ENCODE measurements at places on chromosomes 2 and 18.
A peak's percentile ranks its signal among the peaks of the same experiment; 100 is the strongest.

GRCh38 chr2:172465417-172466334 lies 38.3 kb downstream of the ITGA6 start:
- peak; percentile 87 for DNase-seq

- no peak for DNase-seq
Measured at GRCh38 chr18:75350512-75350839, 77.0 kb downstream of the SMIM21 start.

DNA sequence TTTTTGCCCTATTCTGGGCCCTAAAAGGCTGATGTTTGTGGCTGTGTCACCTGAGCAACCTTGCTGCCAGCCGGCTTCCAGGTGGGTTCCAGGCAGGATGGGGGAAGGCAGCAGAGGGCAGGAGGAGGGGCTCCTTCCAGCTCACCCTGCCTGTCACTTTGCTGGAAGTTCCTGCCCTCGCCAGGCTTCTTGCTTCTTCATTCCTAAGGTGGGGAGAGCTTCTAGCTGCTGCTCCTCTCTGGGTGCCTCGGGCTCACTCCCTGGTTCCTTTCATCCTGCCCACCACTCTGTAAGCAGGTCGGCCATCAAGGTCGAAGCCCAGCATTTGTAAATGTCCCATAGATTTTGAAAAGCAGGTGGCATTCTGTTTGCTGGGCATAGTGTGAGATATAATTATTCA lies 249.4 kb upstream of the HS6ST1 start:
- no peak for DNase-seq

- DNase-seq: no peak
Measured at GRCh38 chr2:68127358-68128242, 30.1 kb upstream of the PNO1 start.

DNA sequence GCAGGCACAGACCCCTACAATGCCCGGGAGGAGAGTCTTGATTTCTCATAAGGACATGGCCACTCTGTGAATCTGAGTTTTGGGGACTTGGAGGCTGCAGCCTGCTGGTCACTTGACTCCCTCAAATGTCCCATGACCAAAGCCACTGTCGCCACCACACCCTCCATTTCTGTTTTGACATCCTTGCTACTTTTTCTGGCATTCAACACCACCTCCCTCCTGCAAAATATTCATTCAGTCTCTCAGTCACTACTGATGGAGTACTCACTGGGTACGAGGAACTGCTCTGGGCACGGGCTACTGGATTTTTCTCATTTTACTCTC lies 208.6 kb upstream of the HAAO start:
- no peak for DNase-seq

DNA sequence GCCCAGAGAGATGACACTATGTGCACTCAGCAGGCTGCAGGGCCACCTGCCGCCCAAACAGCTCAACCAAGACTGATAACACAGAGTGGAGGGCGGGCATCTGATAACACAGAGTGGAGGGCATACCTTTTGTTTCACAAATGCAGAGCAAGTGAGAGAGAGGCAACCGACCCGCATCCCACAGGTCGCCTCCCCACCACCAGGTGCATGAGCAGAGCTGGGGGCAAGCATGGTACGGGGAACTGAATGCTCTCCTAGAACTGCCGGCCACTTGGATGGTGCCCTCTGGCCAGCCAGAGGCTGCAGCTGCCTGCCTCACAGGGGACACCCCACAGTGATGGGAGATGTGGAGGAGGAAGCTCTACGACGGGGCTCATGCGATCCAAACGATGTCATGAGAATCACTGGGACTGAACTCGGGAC lies 49.5 kb downstream of the ANO7 start:
- no peak for DNase-seq

- DNase-seq: no peak
Measured at GRCh38 chr2:216555274-216555673, 56.6 kb downstream of the RPL37A start.

DNA sequence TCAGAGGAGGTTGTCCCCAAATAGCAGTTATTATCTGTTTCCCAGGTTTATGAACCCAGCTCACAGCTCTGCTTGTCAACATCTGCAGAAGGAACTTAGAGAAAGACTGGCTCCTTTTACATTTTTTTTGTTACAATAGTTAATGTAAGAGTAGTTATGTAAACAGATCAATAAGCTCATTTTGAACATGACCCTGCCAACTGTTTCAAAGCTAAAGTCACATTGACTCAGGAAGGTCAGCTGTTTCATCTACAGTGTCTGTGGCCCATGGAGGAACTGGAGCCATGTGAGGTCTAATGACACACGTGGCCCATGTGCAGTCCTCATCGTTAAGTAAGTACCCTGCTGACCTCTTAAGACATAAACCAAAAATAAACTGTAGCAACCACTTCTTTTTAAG lies 97.1 kb downstream of the SH3RF3 start:
- no peak for DNase-seq

DNA sequence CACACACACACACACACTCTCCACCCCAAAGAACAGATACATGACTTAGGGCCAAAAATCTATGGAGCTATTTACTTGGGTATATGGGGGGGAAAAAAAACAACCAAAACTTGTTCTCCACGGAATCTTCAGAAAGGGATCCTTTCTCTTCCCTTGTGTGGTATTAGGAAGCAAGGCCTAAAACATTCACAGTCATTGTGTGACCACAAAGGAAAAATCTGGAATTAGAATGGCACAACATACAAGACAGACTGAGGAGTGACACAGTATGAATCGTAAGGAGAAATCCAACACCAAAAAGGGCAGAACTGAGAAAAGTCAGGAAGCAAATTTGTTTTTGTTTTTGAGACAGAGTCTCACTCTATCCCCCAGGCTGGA lies 70.3 kb downstream of the ASXL2 start:
- peak; percentile 19 for DNase-seq

- peak; percentile 77 for DNase-seq
Measured at GRCh38 chr2:25228848-25229278, 60.5 kb upstream of the POMC start.

DNA sequence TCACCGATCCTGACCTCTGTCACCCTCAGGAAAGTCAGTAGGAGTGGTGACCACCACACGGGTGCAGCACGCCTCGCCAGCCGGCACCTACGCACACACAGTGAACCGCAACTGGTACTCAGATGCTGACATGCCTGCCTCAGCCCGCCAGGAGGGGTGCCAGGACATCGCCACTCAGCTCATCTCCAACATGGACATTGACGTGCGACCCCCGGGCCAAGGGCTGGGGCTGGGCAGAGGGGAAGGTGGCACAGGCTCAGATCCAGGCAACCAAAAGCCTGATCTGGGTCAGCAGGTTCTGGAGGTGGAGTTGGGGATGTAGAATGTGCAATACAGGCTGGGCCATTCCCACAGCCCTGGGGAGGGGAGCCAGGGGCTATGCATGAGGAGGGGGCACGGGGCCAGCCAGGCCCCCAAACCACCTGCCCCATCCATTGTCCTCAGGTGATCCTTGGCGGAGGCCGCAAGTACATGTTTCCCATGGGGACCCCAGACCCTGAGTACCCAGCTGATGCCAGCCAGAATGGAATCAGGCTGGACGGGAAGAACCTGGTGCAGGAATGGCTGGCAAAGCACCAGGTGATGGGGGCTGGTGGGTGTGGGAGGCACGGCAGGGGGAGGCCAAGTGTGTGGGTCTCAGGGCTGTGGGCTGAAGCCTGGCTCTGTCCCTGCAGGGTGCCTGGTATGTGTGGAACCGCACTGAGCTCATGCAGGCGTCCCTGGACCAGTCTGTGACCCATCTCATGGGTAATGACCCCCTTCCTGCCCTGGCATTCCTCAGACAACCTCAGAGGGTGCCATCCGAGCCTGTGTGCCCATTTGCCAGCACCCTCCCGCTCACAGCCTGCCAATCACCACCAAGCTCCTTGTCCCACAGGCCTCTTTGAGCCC lies 1.4 kb downstream of the ALPI start:
- DNase-seq: no peak

DNA sequence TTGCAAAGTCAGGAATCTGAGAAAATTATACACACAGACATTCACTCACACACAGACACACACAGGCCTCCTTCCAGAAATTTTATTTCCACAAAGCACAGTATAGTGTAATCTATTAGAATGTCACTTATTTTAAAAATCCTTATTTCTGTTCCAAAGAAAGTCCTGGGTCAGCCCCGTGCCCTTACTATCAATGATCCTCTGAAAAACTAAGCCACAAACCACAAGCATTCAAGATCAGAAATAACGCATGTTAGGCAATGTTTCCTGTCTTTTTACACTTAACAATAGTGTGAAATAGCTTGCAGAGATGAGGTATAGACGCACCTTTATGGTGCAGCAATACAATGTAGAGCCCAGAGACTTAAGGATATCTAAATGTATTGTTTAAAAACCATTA lies 25.8 kb downstream of the TBC1D8 start:
- DNase-seq: peak; percentile 70

GRCh38 chr2:200733713-200734198 lies 78.0 kb upstream of the BZW1 start:
- DNase-seq: no peak

- DNase-seq: peak; percentile 55
Measured at GRCh38 chr2:102736410-102737409, 25.1 kb upstream of the TMEM182 start.

DNA sequence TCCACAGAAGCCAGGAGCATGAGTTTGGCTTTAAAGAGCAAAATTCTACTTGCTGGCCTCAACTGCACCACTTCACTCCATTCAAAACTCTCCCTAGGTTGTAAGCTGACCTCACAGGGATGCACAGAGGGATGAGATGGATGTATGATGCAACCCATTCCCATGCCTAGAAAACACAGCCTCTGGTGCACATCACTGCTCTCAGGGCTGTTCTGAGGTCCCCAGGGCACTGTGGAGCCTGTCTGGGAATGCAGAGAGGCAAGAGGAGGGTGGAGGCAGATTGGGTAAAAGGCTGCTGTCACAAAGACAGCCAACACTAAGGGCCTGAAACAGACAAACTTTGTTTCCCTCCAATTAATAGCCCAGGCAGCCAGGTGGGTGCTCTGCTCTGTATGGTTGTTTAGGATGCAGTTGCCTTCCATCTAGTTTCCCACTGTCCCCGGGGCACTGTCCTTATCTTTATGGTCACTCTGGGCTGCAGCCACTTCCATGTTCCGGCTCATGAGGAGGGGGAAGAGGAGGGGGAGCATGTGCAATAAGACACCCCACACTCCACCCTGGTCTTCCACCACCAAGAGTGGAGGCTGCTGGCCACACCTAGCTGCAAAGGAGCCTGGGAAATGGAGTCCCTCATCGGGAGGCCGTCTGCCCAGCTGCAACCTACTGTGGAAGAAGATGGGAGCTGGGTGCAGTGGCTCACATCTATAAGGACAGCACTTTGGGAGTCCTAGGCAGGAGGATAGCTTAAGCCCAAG lies 7.0 kb downstream of the GPR45 start:
- no peak for DNase-seq

- DNase-seq: no peak
Measured at GRCh38 chr2:78568782-78569373, 456.6 kb upstream of the REG3G start.

GRCh38 chr2:200307724-200308545 lies 1.4 kb downstream of the SPATS2L start:
- peak; percentile 71 for DNase-seq

- no peak for DNase-seq
Measured at GRCh38 chr2:186761814-186762213, 68.0 kb downstream of the FAM171B start.

DNA sequence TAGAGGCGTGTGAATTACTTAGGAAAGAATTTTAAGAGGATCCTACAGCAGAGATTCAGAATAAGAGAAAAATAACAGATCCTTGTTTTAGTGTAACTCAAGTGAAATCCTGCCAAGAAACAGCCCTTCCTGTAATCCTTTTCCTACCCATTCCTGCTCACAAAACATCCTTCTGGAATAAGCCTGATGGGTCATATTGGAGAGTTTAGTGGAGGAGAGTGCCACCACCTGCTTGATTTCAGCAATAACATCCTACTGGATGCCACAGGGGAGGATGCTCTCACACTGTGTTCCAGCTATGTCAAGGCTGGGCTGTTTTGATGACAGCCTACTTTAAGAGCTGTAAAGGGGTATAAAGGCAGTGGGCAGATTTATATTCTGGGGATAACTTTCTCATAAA lies 54.8 kb upstream of the CCDC178 start:
- DNase-seq: peak; percentile 16

GRCh38 chr2:54457323-54458023 lies 1.3 kb downstream of the SPTBN1 start:
- DNase-seq: peak; percentile 22

DNA sequence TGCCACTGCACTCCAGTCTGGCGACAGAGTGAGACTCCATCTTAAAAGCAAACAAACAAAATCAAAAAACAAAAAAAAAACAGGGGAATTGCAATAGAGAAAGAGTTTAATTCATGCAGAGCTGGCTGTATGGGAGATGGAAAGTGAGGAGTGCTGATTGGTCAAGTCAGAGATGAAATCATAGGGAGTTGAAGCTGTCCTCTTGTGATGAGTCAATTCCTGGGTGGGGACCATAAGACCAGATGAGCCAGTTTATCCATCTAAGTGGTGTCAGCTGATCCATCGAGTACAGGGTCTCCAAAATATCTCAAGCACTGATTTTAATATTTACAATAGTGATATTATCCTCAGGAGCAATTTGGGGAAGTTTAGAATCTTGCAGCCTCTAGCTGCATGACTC lies 45.3 kb downstream of the FRZB start:
- DNase-seq: peak; percentile 19

GRCh38 chr2:224650815-224651439 lies 65.2 kb downstream of the CCDC195 start:
- peak; percentile 37 for DNase-seq

DNA sequence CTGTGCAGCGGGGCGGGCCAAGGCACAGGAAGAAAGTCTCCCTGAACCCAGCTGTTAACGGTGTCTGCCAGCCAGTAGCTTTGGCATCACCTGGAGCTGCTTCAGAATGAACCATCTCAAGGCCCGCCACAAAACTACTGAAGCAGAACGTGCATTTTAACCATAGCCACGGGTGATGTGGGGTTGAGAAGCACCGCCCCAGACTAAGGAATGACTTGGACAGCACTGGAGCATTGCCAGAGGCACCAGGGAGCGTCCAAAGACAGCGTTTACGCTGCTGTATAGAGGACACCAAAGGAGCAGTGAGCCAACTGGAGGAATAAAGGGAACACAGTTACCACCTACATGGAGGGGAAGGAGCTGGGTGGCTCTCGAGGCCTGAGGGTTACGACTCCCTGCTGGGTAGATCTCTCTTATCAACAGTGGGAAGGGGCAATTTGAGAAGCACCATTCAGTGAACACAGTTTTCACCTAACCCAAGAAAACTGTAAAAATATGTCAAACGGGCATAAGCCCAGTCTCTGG lies 28.4 kb upstream of the LONRF2 start:
- DNase-seq: no peak

- no peak for DNase-seq
Measured at GRCh38 chr2:187051350-187051749, 202.4 kb upstream of the ZSWIM2 start.

GRCh38 chr2:133167990-133168389 lies 400.3 kb downstream of the NCKAP5 start:
- no peak for DNase-seq

GRCh38 chr18:31998880-31999412 lies 19.7 kb upstream of the RNF125 start:
- no peak for DNase-seq

- no peak for DNase-seq
Measured at GRCh38 chr2:226443112-226443511, 356.5 kb downstream of the IRS1 start.

- DNase-seq: no peak
Measured at GRCh38 chr2:8193686-8194615, 487.9 kb upstream of the ID2 start.

GRCh38 chr2:239918749-239919148 lies 106.4 kb downstream of the NDUFA10 start:
- DNase-seq: no peak

Measured in iris pigment epithelial cell (primary cell).